Activated CD8-positive, alpha-beta memory T cell treated with anti-CD3 and anti-CD28 coated beads for 48 hours (primary cell): ENCODE measurements at places on chromosomes 11 and 22.

DNA sequence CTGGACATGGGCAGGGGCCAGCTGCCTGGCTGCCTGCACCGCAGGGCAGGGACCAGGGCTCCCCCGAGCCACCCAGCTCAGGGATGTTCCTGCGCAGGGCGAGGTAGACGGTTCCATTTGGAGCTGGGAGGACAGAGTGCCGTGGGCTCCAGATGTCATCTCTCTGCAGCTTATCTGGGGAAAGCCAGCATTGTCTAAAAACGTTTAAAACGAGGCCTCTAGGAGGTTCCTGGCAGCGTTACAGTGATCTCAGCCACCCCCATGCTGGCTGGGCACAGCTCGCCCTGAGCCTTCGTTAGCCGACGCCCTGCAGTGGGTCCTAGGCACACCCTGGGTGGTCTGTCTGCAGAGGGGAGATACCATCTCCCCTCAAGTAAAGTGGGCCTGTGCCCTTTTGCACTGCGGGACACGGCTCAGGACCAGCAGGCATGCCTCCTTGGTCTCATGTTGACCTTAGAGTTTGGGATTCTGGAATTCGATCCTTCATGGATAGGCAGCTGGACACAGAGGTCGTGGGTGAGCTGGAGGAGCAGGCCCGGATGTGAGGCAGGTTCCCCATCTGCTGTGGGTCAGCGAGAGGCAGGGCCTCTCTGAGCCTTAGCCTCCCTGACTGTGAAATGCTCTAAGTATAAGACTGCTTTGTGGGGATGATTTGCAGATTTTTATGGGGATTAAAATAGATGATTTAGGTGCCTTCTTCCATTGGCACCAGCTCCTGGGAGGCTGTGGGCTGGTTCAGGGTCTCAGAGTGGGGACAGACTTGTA lies 14.1 kb downstream of the SYNGR1 start:
- no peak for DNase-seq

DNA sequence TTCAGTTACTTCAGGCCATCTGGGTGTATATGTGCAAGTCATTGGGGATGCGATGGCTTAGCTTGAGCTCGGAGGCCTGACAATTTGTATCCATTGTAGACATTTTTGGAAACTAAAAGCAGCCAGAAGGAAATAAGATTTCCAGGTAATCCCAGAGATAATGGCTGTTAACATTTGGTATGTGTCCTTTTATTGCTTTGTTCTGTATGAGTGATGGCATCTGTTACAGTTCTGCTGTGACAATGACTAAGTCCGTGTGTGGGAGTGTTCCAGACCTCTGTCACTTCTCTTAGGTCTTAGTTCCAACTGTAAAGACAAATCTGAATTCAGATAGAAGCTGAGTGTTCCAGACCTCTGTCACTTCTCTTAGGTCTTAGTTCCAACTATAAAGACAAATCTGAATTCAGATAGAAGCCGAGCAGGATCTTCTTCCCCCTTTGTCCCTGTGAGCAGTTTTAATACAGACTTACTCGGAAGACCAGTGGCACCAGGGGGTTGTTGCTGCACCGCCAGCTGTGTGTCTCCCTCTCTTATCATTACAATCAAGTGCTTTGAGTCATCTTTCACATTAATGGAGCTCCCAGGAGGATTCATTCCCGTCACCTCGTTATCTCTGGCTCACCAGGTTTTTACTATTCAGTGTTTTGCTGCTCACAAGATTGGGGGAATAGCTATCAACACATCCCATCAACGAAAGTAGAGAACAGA lies 190.9 kb upstream of the SORL1-AS1 start:
- DNase-seq = no peak

- no peak for DNase-seq
Observed at GRCh38 chr11:86486261-86487030, 111.8 kb downstream of the CCDC81 start.

- DNase-seq = no peak
Observed at GRCh38 chr11:42812361-42812760, 499.4 kb upstream of the API5 start.

- DNase-seq = peak; percentile 62
Observed at GRCh38 chr11:19557720-19558140, 154.9 kb upstream of the NAV2 start.

- no peak for DNase-seq
Observed at GRCh38 chr22:28029201-28029948, 110.3 kb upstream of the PITPNB start.

- DNase-seq = no peak
Observed at GRCh38 chr11:95082576-95083001, 7.1 kb upstream of the ENDOD1 start.

DNA sequence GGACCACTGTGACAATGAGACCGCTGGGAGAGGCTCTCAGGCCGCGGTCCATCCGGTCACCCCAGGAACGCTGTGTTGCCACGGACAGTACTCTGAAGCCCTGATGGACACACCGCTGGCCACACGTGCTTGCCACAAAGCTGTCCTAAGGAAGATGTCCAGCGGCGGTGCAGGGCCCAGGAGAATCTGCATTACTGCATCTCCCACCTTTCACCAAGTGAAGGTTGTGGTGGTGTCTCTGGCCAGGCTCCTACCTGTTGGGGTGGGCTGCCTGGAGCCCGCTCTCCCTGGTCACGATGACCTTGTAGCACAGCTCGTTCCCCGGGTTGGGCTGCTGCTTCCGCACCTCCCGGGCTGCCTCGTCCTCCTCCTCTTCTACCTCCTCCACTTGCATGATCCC lies 4.2 kb downstream of the TTLL12 start:
- no peak for DNase-seq

DNA sequence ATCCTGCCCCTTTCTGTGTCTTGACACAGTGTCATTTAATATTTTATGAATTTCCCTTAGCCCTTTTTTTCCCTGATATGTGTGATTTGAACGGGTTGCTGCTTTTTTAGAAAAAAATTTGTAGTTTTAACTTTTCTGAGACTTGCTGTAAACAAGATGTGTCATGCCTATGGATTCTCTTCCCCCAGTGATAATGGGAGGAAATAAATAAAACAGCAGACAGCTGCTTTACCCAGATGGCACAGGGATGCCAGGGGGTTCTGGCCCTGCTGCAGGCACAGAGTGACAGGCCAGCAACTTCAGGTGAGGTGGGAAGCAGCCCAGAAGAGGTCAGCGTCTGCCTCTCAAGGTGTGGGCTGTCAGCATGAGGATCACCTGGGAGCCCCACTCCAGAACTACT lies 266.9 kb downstream of the KIRREL3 start:
- no peak for DNase-seq

- no peak for DNase-seq
Observed at GRCh38 chr11:30406978-30407762, 84.3 kb downstream of the ARL14EP start.

DNA sequence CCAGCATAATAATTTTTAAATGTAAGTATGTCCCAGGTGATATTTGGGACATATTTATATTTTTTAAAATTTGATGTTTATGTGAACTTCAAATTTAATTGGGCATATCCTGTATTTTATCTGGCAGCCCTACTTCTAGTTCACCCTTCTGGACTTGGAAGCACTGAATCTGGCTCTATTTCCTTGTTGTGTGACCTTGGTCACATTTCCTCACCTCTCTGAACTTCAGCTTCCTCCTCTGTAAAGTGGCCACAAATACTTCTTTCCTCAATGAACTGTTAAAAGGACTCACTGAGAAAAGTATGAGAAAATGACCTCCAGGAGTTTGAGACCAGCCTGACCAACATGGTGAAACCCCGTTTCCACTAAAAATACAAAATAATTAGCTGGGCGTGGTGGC lies 8.1 kb upstream of the RNF185 start:
- DNase-seq = no peak

DNA sequence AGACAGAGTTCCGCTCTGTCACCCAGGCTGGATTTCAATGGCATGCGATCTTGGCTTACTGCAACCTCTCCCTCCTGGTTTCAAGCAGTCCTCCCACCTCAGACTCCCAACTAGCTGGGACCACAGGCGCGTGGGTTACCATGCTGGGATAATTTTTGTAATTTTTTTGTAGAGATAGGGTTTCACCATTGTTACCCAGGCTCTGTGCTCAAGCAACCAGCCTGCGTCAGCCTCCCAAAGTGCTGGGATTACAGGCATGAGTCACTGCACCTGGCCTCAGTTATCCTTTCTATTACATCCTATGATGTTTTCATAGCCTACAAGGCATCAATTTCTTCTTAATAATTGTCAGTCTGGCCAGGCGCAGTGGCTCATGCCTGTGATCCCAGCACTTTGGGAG lies 36.5 kb downstream of the LRRC74B start:
- no peak for DNase-seq

GRCh38 chr22:38069372-38070249 lies 12.4 kb downstream of the PICK1 start:
- no peak for DNase-seq

DNA sequence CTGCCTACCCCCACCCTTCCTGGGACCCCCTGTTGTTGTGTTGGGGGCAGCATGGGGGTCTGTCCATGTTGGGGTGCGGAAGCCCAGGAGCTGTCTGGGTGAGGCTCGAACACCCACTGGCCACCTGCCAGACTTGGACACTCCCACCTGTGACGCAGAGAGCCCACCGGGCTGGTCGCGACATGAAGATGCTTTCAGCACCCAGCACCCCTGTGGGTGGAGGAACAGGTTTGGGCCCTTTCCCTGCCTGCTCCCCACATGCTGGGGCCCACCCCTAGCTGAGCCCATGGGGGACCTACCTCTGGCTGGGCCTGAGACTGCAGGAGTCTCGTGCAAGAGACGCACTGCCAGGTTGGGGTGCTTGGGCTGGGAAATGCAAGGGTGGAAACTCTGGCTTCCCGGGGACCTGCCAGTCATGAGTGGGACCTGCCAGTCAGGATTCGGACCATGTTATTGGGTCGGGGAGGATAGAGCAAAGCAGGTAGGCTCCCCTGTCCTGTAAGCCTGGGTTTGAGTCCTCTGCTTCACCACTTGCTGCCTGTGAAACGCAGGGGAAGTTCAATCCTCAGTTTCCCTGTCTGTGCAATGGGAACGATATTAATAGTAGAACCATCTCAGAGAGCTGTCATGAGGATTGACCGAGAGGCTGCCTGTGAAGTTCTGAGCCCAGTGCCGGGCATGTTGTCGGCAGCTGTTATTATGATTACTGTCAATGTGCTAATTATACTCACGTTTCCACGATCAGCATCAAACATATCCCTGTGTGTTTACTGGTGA lies 24.1 kb downstream of the KIAA1671 start:
- DNase-seq = no peak

DNA sequence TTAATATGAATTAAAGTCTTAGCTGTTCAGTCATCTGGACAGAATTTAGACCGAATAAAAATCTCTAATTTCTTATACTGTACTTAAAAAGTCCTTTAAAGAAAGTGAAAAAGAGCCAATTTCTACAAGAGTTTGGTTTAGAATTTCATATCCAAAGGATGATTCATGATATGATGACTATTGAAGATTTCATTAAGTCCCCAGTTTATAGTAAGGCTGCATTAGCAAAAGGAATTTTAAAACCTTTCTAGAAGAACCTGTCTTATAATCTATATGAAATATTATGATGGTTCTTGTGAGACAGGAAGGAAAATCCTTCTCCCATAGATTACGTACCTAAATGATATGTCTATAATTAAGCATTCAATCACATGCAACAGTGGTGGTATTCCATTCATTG lies 34.8 kb downstream of the TSG101 start:
- DNase-seq = no peak

- no peak for DNase-seq
Observed at GRCh38 chr11:125063429-125064043, 431 bp downstream of the SLC37A2 start.

DNA sequence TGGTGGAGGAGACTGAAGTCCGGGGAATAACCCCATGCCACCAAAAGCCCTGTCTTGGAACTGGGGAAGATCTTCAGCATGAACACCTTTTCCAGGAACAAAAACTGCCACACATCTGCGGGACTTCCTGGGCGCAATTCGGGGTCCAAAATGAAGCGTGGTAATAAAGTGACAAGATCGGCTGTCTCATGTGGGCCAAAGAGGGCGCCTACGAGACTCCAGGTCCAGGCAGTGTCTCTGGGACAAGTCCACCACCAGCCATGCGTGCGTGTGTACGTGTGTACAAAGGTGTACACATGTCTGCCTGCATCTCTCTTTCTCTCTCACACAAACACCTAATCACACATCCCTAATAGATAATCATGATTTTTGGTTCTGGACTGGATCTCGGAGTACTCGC lies 8.9 kb upstream of the MYBPC3 start:
- DNase-seq = no peak

DNA sequence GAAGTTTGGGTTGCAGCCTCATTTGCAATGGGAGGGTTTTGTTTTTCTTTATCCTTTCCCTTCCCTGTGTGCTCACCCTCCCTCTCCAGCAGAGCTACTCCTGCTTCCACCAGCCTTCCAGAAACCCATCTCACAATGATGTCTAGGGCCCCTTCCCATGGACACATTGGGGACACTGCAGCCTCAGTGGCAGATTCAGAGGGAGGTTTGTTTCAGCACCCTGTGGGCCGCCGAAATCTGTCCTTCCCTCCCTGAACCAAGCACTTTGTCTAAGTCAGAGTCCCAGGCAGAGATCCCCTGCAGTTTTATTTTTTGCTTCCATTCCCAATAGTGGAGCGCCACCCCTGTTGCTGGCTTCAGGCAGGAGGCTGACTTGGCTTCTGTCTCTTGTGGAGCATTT lies 8.6 kb upstream of the SYNGR1 start:
- DNase-seq = no peak

- DNase-seq = no peak
Observed at GRCh38 chr22:47148956-47149728, 386.7 kb downstream of the TBC1D22A start.

DNA sequence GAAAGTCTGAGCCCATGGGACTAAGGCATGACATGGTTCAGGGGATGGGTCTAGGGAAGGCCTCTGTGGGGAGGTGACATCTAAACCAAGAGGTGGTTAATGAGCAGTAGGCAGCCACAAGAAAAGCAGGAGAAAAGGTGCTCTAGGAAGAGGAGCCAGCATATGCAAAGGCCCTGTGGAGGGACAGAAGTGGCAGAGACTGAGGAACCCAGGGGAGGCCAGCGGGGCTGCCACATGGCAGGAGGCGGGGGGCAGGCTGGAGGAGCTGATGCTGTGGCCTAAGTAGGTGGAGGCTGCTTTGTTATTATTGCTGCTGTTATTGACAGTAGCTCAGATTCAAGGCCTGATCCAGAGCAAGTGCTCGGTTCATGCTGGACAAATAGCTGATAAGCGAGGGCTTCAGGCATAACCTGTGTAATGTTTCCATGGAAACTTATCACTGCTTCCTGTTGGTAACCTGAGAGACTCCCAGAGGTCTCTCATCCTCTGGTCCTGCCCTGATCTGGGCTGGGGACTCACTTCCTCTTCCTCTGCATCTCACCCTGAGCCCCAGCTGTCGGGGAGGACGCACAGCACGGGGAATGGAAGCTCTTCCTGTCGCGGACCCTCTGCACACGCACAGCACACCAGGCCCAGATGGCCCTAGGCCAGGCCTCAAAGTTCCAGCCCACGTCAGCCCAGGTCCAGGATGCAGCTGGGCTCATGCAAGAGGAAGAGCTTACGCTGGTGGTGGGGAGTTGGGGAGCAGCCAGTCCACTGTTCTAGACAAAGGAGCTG lies 75.2 kb upstream of the TP53I11 start:
- DNase-seq = no peak
